ENCODE measurements at places on chromosomes 11 and 22.

GRCh38 chr11:91653079-91653754, 571.4 kb upstream of the FAT3 start:
- DNase-seq: peak; percentile 13

- DNase-seq: no peak
These were observed 6.8 kb downstream of the CCDC188 start for GRCh38 chr22:20143883-20144665.

GRCh38 chr11:130772266-130773227, 143.7 kb downstream of the SNX19 start:
- DNase-seq: peak; percentile 50

DNA sequence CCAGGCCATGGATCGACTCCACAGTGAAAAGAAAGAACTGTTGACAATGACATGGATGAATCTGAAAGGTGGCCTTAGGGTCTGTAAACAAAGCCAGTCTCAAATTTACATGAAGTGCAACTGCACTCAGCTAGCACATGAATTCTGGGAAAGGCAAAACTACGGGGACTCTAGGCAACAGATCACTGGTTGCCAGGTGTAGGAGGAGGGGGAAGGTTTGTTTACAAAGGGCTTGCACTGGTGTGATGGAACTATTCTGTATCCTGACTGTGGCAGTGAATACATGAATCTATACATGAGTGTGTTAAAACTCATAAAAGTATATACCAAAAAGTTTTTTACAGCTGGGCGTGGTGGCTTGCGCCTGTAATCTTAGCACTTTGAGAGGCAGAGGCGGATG, 27.3 kb downstream of the ALX4 start:
- DNase-seq: no peak

GRCh38 chr22:41574847-41575381, 14.1 kb downstream of the CSDC2 start:
- no peak for DNase-seq

- no peak for DNase-seq
These were observed 8.8 kb downstream of the POU2F3 start for GRCh38 chr11:120248551-120249278.
